Sigmoid colon (tissue), 7 donors: ENCODE measurements at places on chromosomes 5 and 9.
A peak's percentile ranks its signal among the peaks of the same experiment; 100 is the strongest.

GRCh38 chr9:117677572-117677971 is 26.6 kb upstream of the TLR4 start:
- H3K4me1 ChIP-seq = no peaks in the 10 kb centered on the region
- H3K27ac ChIP-seq = no peak overlapping the region
- no peak for DNase-seq
- no peaks in the 10 kb centered on the region for H3K27me3 ChIP-seq
- no peaks in the 10 kb centered on the region for H3K36me3 ChIP-seq

GRCh38 chr9:4654084-4654483 is 8.0 kb upstream of the PLPP6 start:
- H3K27ac ChIP-seq = no peak overlapping the region
- no peak for DNase-seq
- no peaks in the 10 kb centered on the region for H3K27me3 ChIP-seq
- H3K36me3 ChIP-seq = no peaks in the 10 kb centered on the region
- no peak overlapping the region for H3K4me3 ChIP-seq
- no peaks in the 10 kb centered on the region for H3K4me1 ChIP-seq

GRCh38 chr5:26148569-26149107 is 889.7 kb downstream of the CDH9 start:
- H3K27ac ChIP-seq = no peak overlapping the region
- H3K4me1 ChIP-seq = no peaks in the 10 kb centered on the region
- H3K36me3 ChIP-seq = no peaks in the 10 kb centered on the region
- DNase-seq = no peak
- no peak overlapping the region for H3K4me3 ChIP-seq

GRCh38 chr5:120388016-120388781 is 75.9 kb upstream of the PRR16 start:
- no peaks in the 10 kb centered on the region for H3K4me1 ChIP-seq
- no peaks in the 10 kb centered on the region for H3K36me3 ChIP-seq
- DNase-seq = no peak

- no peak for DNase-seq
- H3K27me3 ChIP-seq = no peaks in the 10 kb centered on the region
- H3K36me3 ChIP-seq = no peaks in the 10 kb centered on the region
- no peaks in the 10 kb centered on the region for H3K4me1 ChIP-seq
These were observed 39.1 kb downstream of the FGD3 start for GRCh38 chr9:92986176-92987119.

DNA sequence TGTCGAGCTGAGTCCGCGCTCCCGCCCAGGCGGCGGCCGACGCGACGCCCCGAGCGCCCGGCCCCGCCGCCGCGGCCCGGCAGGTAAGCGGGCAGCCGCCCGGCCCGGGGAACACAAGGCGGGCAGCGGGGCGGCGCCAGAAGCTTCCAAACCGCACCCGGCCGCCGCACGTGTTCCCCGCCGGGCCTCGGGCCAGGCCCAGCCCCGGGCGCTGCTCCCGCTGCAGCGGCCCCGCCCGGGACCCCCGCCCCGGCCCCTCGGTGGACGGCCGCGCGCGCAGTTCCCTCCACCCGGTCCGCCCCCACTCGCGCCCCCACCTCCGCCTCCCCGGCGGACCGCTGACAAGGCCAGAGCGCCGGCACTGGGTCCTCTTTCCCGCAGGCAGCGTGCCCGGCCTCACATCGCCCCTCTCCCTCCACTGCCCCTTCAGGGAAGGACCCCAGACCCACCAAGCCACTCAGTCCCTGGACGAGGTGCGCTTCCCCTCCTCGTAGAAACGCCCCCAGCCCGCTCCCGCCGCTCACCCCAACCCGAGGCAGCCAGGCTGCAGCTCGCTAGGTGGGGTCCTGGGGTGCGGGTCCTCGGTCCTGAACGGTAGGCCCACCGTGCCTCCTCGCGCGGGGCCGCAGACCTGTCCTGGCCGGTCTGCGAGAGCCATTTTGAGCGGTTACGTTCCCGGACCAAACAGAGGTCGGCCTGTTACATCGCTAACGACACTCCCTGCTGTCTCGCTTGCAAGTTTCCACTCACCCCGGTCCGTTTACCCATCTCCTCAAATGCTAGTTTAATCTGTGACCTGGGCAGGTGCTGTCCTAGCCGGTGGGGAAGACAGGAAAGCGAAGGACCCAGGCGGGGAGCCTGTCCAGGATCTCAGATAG is 475 bp downstream of the WDR5 start:
- peak overlapping the region; percentile 93 for H3K4me3 ChIP-seq
- H3K4me1 ChIP-seq = peaks cover 48% of the 10 kb centered on the region
- peak overlapping the region; percentile 63 for H3K27ac ChIP-seq
- no peaks in the 10 kb centered on the region for H3K36me3 ChIP-seq
- H3K27me3 ChIP-seq = no peaks in the 10 kb centered on the region

- H3K4me1 ChIP-seq = peaks cover 12% of the 10 kb centered on the region
- H3K4me3 ChIP-seq = no peak overlapping the region
- no peaks in the 10 kb centered on the region for H3K27me3 ChIP-seq
- H3K27ac ChIP-seq = no peak overlapping the region
- DNase-seq = no peak
- H3K36me3 ChIP-seq = no peaks in the 10 kb centered on the region
These were observed 185.2 kb downstream of the CCDC171 start for GRCh38 chr9:15738011-15738410.

GRCh38 chr5:100623719-100624118 is 88.5 kb downstream of the FAM174A start:
- no peak overlapping the region for H3K4me3 ChIP-seq
- DNase-seq = no peak
- H3K4me1 ChIP-seq = no peaks in the 10 kb centered on the region
- no peaks in the 10 kb centered on the region for H3K36me3 ChIP-seq
- no peaks in the 10 kb centered on the region for H3K27me3 ChIP-seq

DNA sequence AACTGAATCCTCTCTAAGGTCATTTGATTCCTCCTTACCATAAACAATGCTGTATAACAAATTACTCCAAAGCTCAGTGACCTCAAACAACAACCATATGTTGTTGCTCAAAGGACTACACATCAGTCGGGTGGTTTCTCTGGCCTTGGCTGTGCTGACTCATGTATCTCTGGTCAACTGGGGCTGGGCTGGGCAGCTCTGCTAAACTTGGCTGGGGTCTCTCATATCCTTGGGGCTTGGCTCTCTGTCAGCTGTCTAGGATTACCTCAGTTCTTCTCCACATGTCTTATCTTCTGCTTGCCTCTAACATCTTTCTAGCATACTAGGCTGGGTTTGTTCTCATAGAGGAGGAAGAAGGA is 86.4 kb downstream of the GALNT10 start:
- no peak overlapping the region for H3K4me3 ChIP-seq
- peak overlapping the region; percentile 52 for H3K27ac ChIP-seq
- DNase-seq = peak; percentile 91
- no peaks in the 10 kb centered on the region for H3K36me3 ChIP-seq
- H3K27me3 ChIP-seq = no peaks in the 10 kb centered on the region
- H3K4me1 ChIP-seq = no peaks in the 10 kb centered on the region
